Hematopoietic multipotent progenitor cell treated with erythropoietin and hydrocortisone succinate and interleukin-3 and kit ligand, for 8 days (in vitro differentiated cells): ENCODE measurements at places on chromosomes 5 and 9.

DNA sequence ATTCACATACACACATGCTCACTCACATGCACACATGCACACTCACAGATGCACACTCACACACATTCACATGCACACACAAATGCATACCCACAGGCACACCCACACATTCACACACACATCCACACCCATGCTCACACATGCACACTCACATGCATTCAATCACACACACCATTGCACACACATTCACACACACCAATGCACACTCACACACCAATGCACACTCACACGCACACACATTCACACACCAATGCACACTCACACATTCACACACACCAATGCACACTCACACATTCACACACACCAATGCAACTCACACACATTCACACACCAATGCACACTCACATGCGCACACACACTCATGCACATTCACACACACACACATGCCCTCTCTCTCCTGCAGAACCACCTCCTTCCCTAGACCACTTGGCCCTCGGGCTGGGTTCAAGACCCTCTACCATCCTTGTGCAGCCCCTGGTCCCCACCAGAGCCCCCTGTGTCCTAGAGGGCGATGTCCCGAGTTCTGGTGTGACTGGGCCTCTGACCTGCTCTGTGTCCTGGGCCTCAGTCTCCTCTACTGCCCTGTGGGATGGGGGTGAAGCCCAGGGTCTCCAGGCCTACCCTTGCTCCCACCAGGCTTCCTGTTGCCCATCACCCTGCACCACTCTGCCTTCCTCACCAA, 139.0 kb downstream of the OLFM1 start:
- no peak for DNase-seq

DNA sequence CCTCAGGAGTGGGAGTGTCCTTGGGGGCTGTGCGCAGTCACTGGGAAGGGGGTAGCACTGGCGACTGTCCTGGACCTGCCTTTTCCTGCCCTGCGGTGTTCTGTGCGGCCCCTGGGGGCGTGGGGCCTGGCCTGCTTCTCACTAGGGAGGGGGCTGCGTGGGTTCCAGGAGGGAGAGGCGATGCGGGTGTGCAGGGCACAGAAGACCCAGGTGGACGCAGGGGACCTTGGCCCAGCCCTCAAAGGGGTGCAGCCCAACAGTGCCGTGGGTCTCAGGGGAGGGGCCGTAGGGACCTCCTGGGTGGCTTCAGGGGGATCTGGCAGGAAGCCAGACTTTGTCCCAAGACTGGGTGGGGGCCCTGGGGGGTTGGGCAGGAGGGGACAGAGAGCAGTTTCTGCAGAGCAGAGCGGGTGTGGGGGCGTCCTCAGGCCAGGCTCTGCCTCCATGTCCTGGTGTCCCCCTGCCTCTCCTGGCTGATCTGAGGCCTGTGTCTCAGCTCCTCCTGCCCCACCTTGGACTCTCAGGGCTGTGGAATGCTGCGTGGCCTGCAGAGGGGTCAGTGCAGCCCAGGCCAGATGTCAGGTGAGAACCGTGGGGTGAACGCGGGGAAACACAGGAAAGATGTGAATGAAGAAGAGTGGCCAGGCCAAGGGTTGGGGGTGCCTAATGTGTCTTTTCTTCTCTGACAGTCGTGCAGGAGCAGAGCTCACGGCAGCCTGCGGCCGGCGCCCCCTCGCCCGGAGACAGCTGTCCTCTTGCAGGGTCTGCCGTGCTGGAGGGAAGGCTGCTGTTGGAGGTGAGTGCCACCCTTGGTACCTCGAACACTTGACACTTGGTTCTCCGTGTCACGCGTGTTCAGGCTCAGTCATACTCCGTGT, 54.6 kb downstream of the AHRR start:
- DNase-seq: no peak

DNA sequence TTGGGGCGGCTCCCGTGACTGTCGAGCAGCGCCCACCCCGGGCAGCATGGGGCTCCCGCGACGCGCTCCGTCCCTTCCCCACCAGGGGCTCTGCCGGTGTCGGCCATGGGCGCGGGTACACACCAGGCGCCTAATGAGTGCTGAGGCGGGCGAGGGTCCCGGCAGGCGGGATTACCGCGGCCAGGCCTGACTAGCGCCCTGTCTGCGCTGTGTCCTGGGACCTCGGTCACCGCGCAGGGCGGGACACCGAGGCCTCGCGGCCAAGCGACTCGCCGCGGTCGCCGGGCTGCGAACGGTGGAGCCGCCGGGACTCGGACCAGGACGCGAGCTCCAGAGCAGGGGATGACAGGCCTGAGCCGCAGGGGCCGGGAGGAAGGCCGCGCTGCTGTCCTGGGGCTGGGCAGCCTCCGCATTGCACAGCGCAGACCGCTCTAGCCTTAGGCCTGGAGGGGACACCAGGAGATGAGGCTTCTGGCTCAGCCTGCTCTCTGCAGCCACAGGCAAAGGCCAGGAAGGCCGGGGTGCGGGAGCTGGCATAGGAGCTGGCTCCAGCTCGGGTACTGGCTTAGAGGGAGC, 14.1 kb downstream of the LCN10 start:
- no peak for DNase-seq

- no peak for DNase-seq
Measured at GRCh38 chr9:84839541-84839940, 170.0 kb downstream of the NTRK2 start.

- no peak for DNase-seq
Measured at GRCh38 chr9:121671612-121672155, 20.2 kb downstream of the DAB2IP start.

GRCh38 chr9:5586391-5586802, 42.5 kb upstream of the RIC1 start:
- DNase-seq: no peak

DNA sequence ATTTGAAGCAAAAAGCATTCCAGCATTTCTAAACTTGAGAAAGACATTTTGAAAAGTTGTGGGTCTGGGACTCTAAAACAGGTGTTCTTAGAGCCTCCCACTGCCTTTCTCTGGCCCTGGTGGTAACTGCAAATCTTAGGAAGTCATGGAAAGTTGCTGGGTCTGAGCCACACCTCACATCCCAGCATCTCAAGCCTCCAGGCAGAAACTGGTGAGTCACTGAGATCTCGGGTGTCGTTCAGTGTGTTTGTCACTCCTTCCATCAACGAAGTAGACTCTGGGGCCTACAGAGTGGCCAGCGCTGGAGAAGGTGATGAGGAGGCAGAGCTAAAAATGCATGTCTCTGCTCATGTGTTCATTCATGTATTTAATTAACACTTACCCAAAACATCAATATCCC, 59.6 kb upstream of the C5orf58 start:
- no peak for DNase-seq

DNA sequence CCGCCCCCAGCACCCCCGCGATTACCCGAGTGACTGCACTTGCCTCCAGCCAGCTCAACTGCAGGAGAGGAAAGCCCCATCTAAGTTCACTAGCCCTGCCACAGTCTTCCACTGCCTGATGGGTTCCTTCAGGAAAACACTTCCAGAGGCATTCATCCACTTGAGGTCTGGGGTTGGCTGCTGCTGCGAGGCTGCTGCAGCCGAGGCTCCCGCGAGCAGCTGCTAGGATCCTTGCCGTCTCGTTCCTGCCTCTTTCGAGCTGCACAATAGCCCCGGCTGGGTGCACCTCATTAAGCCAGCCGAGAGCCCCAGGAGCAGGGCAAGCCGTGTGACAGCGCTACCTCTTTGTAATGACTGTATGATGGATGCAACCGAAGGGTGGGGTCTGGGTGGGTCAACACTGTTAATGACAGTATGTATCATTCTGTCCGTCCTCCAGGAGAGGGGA, 24.2 kb upstream of the ELAVL2 start:
- DNase-seq: no peak

- DNase-seq: no peak
Measured at GRCh38 chr5:143561219-143561618, 157.7 kb upstream of the NR3C1 start.

- no peak for DNase-seq
Measured at GRCh38 chr5:126847826-126848251, 70.9 kb downstream of the LMNB1 start.

- no peak for DNase-seq
Measured at GRCh38 chr9:129201289-129201688, 23.2 kb upstream of the IER5L start.

DNA sequence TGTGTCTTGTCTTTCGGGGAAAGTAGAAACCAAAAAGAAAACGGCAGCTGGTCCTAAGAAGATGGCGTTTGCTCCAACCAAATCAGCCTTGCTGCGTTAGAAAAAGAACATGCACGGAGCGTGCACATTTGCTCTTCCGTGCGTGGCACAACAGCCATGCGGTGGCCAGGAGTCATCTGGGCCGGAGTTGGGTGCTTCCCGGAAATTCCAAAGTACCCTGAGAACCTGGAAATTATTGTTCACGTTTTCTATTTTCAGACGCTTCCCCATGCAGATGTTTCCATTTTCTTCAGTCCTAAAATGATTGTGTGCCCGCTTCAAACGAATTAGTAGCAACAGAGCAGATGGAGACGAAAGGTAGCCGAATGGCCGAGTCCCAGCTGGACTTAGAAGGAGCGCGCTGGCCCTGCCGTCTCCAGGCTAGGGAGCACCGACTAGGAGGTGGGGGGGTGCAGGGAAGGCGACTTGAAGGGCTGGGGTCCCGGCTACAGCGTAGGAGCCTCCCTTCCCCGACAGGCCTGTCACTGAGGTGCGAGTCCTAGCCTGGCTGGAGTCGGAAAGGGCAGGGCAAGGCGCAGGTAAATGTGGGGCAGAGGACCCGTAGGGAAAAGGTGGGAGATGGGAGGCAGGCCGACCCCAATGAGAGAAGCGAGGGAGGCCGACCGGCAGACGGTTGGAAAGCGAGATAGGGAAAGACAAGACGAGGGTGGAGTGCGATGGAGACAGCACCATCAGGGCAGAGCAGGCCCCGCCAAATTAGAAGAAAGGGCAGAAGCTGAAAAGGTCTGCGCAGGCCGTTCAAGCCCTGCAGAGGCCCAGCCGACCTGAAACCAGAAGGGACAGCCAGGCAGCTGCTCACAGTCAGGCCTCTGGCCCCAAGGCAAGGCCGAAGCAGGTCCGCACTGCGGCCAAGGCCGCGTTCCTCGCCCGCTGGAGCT, 1.4 kb downstream of the BARX1 start:
- DNase-seq: no peak

- no peak for DNase-seq
Measured at GRCh38 chr5:169149317-169149716, 151.6 kb downstream of the SLIT3 start.

DNA sequence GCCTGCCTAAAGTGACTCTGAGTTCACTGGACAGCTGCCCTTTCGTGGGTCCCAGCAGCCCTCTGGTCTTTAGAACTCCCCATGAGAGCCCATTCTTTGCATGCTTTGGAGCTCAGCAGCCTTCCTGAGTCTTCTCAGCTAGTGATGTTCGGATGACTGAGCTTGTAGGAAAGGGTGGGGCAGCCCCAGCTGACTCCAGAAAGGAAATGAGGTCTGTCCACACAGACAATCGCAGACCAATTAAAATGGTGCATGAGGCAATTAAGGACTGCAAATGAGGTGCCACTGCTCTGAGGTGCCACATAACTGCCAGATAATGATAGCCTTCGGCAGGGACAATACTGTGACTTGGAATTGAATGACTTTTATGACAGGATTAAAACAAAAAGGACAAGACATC, 25.4 kb upstream of the TOMM5 start:
- no peak for DNase-seq

DNA sequence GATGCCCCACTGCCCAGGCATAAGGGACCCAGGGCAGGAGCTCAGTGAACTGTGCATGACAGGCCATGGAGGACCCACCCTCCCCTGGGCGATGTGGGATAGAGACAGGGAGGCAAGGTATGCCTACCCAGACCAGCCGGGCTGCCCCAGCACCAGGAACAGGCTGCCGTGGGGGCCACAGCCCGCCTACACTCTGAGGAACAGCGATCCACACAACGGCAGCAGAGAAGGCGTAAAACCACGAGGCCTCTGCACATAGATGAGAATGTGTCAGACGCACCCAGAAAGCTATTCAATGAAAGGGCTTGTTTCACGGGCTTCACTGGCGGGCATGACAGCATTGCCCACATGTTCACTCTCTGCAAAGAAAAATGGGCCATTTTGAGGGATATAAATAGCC, 49.5 kb downstream of the SEMA4D start:
- DNase-seq: no peak

- peak; percentile 29 for DNase-seq
Measured at GRCh38 chr9:118059484-118060278, 355.5 kb downstream of the TLR4 start.

DNA sequence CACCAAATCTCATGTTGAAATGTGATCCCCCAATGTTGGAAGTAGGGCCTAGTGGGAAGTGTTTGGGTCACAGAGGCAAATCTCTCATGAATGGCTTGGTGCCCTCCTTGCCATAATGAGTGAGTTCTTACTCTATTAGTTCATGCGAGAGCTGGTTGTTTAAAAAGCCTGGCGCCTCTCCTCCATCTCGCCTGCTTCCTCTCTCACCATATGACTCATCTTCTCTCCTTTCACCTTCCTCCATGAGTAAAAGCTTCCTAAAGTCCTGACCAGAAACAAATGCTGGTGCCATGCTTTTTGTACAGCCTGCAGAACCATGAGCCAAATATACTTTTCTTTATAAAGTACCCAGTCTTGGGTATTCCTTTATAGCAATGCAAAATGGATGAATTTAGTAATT, 20.9 kb upstream of the ARHGAP26 start:
- DNase-seq: no peak

GRCh38 chr5:1763548-1763911, 36.1 kb downstream of the MRPL36 start:
- peak; percentile 30 for DNase-seq

DNA sequence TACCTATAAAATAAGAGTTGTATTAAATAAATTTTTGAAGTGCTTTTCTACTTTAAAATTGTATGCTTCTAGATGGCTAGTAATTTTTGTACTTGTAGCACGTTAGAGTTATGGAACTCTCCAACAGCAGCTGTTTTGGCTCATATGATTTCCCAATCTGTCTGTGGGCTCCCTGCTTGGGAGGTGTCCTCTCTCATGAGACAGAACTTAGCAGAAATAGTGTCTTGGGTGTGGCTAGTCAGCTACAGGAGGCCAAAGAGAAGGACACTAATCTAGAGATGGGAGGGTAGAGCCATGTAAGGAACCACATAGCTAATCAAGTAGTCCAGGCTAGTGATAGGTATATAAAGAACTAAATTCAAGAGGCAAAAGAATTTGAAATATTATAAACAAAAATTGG, 78.4 kb upstream of the DAB2 start:
- no peak for DNase-seq

- no peak for DNase-seq
Measured at GRCh38 chr9:133853331-133853730, 115.2 kb upstream of the SARDH start.

DNA sequence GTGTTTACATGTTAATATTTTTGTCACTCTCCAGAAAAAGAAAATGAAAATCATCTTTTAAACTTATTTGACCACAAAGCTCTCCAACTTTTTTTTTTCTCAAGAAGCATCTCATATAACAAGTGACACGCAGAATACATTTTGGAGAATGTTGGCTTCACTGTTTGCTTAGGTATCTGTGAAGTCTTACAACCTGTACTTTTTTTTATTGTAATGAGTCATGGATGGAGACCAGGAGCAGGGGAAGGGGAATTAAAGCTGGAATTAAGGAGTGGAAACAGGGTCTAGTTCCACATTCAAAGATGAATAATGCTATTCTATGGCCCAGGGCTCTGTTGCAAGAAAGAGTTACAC, 211.9 kb downstream of the MAN2A1 start:
- DNase-seq: no peak

GRCh38 chr5:135194573-135195269, 160.7 kb upstream of the PITX1 start:
- no peak for DNase-seq

GRCh38 chr5:17440766-17441165, 57.3 kb upstream of the TAF11L2 start:
- DNase-seq: no peak

GRCh38 chr9:14273696-14274121, 40.2 kb downstream of the NFIB start:
- no peak for DNase-seq

GRCh38 chr5:143771189-143771588, 40.8 kb upstream of the HMHB1 start:
- DNase-seq: no peak
